ENCODE measurements at places on chromosomes 3 and 15. TPM values are rescaled to one million over a fixed set of nuclear protein-coding genes. Genes with fewer than 3 reads are reported as not detected.

- no peak overlapping the region for H3K4me3 ChIP-seq
- peaks cover 25% of the 10 kb centered on the region for H3K4me1 ChIP-seq
- H3K27me3 ChIP-seq: no peaks in the 10 kb centered on the region
- DNase-seq: no peak
- no peak overlapping the region for H3K27ac ChIP-seq
These were observed 20.6 kb downstream of the HEG1 start for GRCh38 chr3:125035217-125035616.

The TRPM1 gene
- polyA plus RNA-seq: 4.4 TPM

GRCh38 chr15:83462026-83462425, 14.9 kb downstream of the SH3GL3 start:
- H3K36me3 ChIP-seq: no peaks in the 10 kb centered on the region
- no peaks in the 10 kb centered on the region for H3K4me1 ChIP-seq
- H3K27me3 ChIP-seq: no peaks in the 10 kb centered on the region

The ADGRG7 gene
- not detected for polyA plus RNA-seq

The LYSMD2 gene
- polyA plus RNA-seq: 21.1 TPM

GRCh38 chr15:56168394-56168793, 75.3 kb downstream of the RFX7 start:
- no peaks in the 10 kb centered on the region for H3K36me3 ChIP-seq
- no peaks in the 10 kb centered on the region for H3K4me1 ChIP-seq
- no peak overlapping the region for H3K4me3 ChIP-seq

DNA sequence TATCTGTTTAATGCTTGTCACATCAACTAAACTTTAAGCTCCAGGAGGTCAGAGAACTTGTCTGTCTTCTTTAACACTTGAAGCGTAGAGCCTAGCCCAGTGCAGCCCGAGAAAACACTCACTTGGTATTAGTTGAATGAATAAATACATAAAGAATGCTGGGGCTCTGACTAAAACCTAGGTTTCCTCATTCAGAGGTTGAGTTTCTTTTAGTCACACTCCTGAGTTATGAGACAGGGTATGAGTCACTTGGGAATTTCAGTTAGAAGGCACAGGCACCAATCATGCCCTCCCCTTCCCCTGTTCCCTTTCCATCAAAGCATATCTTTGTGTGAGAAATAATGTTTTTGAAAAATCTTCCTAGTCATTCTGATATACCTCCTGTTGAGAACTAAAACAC, 589.8 kb upstream of the DPPA4 start:
- no peaks in the 10 kb centered on the region for H3K36me3 ChIP-seq
- no peaks in the 10 kb centered on the region for H3K27me3 ChIP-seq
- DNase-seq: no peak
- no peak overlapping the region for H3K27ac ChIP-seq
- no peaks in the 10 kb centered on the region for H3K4me1 ChIP-seq
- H3K4me3 ChIP-seq: no peak overlapping the region

The ZNF80 gene
- not detected for polyA plus RNA-seq
